ENCODE measurements at places on chromosomes 3 and 15.

DNA sequence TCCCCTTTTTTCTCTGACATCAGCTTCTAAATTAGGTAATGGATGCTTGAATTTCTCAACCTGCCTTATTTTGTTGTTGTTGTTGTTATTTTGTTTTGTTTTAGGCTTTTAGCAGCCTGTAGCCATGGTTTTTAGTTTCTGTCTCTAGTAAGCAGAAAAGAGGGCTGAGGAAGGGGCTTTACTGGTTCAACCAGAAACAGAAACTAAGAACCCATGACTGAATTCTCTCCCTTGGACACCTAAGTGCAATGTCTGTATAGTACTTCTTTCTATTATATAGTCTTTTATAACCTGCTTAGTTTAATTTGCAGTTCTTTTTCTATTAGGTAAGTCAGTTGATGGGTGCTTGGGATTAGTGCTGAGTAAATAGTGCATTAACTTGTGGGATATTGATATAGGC, 129.0 kb downstream of the BBX start:
- peaks cover 29% of the 10 kb centered on the region for H3K36me3 ChIP-seq
- no peak for DNase-seq
- no peaks in the 10 kb centered on the region for H3K27me3 ChIP-seq
- H3K4me1 ChIP-seq = peaks cover 22% of the 10 kb centered on the region
- H3K27ac ChIP-seq = peak overlapping the region; percentile 50

- no peaks in the 10 kb centered on the region for H3K36me3 ChIP-seq
- no peak overlapping the region for H3K27ac ChIP-seq
- no peaks in the 10 kb centered on the region for H3K4me1 ChIP-seq
- no peak overlapping the region for H3K4me3 ChIP-seq
- no peak for DNase-seq
Measured at GRCh38 chr3:152586974-152587373, 248.0 kb upstream of the P2RY1 start.

GRCh38 chr3:8313560-8314267, 187.9 kb upstream of the LMCD1 start:
- no peaks in the 10 kb centered on the region for H3K4me1 ChIP-seq
- DNase-seq = no peak
- H3K27me3 ChIP-seq = no peaks in the 10 kb centered on the region
- H3K27ac ChIP-seq = no peak overlapping the region
- no peaks in the 10 kb centered on the region for H3K36me3 ChIP-seq

- no peaks in the 10 kb centered on the region for H3K36me3 ChIP-seq
- H3K4me1 ChIP-seq = no peaks in the 10 kb centered on the region
- DNase-seq = no peak
- H3K27me3 ChIP-seq = peaks cover 23% of the 10 kb centered on the region
Measured at GRCh38 chr3:133162670-133163305, 124.6 kb downstream of the TMEM108 start.

- H3K4me3 ChIP-seq = peak overlapping the region; percentile 92
- DNase-seq = peak; percentile 36
- H3K36me3 ChIP-seq = no peaks in the 10 kb centered on the region
- H3K27ac ChIP-seq = peak overlapping the region; percentile 88
- H3K27me3 ChIP-seq = no peaks in the 10 kb centered on the region
- H3K4me1 ChIP-seq = peaks cover 44% of the 10 kb centered on the region
Measured at GRCh38 chr3:53255423-53255774, 423 bp downstream of the TKT start.

DNA sequence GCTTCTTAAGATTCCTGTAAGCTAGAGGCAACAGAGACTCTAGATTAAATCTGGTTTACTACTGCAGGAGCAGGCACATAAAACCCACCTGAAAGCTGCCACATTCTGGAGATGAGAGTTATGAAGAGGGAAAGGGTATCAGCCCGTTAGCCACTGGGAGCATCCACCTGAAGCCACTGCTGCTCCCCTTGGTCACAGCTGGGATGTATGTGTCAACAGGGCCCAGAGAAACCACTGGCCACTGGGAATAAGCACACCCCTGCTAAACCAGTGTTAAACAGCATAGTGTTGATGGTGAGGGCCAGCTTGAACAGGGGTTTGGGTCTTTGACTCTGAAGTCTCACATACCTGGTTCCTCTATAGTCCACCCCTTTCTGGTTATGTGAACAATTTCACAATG, 10.9 kb downstream of the SLCO2A1 start:
- H3K4me3 ChIP-seq = no peak overlapping the region
- peaks cover 9% of the 10 kb centered on the region for H3K27me3 ChIP-seq
- no peaks in the 10 kb centered on the region for H3K4me1 ChIP-seq
- H3K36me3 ChIP-seq = no peaks in the 10 kb centered on the region
- no peak for DNase-seq

- no peak for DNase-seq
- no peak overlapping the region for H3K27ac ChIP-seq
- no peak overlapping the region for H3K4me3 ChIP-seq
Measured at GRCh38 chr15:58258501-58259292, 120.5 kb downstream of the AQP9 start.

GRCh38 chr15:91997163-91997562, 143.7 kb downstream of the SLCO3A1 start:
- no peak overlapping the region for H3K4me3 ChIP-seq
- no peak overlapping the region for H3K27ac ChIP-seq
- H3K4me1 ChIP-seq = peaks cover 17% of the 10 kb centered on the region
- H3K36me3 ChIP-seq = no peaks in the 10 kb centered on the region
- no peaks in the 10 kb centered on the region for H3K27me3 ChIP-seq

DNA sequence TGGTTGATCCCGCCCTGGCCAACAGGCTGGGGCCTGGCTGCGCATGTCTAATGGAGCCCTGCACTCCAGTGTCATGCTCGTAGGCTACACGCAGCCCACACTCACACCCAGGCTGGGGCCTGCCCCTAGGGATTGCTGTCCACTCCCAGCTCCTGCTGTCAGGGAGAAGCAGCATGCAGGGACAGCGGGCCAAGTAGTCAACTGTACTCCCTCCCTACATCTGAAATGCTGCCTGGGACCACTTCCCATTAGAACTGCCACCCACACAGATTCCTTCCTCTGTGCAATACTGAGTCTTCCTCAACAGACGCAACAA, 16.1 kb downstream of the ALS2CL start:
- H3K4me1 ChIP-seq = no peaks in the 10 kb centered on the region
- H3K27me3 ChIP-seq = no peaks in the 10 kb centered on the region
- H3K27ac ChIP-seq = no peak overlapping the region

- no peaks in the 10 kb centered on the region for H3K27me3 ChIP-seq
- H3K4me1 ChIP-seq = no peaks in the 10 kb centered on the region
- no peak for DNase-seq
- H3K36me3 ChIP-seq = peaks cover 74% of the 10 kb centered on the region
Measured at GRCh38 chr3:45826908-45827307, 15.0 kb downstream of the LZTFL1 start.

DNA sequence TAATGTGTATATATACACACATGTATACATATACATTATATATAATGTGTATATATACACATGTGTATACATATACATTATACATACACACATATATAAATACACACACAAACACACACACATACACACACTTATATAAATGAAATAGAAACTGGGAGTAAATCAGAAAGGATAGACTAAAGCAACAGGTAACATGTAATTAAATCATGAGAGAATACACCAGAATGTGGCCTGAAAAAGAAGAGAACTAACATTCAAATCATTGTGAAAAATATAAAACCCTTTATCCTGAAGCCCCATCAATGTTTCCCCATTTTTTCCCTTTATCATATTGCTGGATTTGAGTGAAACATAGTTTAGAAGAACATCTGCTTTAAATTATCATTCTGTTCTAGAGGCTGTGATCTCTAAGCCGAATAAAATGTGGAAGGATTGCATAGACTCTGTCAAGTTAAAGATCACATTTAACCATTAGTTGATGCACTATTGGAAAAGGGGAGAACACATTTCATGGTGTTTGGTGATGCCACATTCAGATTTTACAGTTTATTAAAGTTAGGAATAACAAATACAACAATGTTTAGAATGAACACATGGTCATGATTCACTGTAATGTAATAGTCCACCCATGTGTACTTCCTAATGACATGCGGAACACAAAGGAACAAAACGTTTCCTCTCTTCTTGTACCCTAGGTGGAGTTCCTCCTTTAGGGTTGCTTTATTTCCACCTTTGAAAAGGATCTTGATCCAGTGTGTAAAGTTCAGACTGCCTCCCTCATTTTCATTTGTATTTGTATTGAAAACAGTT, 12.5 kb upstream of the THRB start:
- H3K27ac ChIP-seq = no peak overlapping the region
- H3K36me3 ChIP-seq = no peaks in the 10 kb centered on the region
- no peak for DNase-seq
- no peaks in the 10 kb centered on the region for H3K27me3 ChIP-seq
- H3K4me3 ChIP-seq = no peak overlapping the region

GRCh38 chr3:123424321-123424998, 24.4 kb downstream of the ADCY5 start:
- no peaks in the 10 kb centered on the region for H3K36me3 ChIP-seq
- peaks cover 9% of the 10 kb centered on the region for H3K27me3 ChIP-seq
- no peak for DNase-seq
- no peak overlapping the region for H3K27ac ChIP-seq

- H3K27me3 ChIP-seq = no peaks in the 10 kb centered on the region
- no peak overlapping the region for H3K27ac ChIP-seq
- peaks cover 37% of the 10 kb centered on the region for H3K4me1 ChIP-seq
- no peaks in the 10 kb centered on the region for H3K36me3 ChIP-seq
Measured at GRCh38 chr3:187931101-187931500, 185.8 kb upstream of the BCL6 start.

DNA sequence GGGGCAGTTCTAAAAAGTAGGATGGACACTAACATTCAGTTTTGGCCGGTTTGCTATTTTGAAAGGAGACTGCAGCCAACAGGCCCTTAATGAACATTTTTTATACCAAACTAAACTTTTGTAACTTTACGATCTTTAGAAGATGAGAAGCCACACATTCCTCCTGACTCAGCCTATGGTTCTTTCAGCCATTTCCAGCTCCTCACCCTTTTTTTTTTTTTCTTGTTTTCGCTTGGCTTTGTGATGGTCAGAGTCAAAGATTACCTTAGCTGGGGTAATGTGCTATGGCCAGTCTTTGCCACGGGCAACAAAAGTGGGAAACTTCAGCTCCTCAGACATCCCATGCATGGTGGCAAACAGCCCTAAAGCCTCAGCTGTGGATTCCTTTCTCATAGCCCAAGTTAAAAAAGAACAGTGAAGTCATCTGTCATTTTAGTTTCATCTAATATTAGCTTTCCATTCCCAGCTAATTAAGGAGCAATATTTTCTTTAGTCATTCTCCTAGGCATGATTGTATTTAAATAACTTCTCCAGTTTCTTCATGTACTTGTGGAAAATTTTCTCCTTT, 368.7 kb downstream of the MFSD1 start:
- DNase-seq = no peak
- no peak overlapping the region for H3K4me3 ChIP-seq
- H3K4me1 ChIP-seq = no peaks in the 10 kb centered on the region

DNA sequence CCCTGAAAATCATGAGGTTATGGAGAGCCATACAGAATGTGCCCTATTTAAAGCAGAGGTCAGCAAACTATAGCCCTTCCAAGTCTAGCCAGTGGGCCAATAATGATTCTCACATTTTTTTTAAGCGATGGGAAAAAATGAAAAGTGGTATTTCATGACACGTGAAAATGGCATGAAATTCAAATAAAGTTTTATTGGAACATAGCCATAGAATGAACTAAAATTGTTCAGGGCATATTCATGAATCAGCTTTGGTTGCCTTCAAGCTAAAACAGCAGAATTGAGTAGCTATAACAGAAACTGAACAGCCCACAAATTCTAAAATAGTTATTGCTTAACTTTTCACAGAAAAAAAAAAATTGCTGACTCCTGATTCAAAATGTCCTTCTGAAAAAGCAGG, 104.5 kb downstream of the TFG start:
- peaks cover 6% of the 10 kb centered on the region for H3K27me3 ChIP-seq
- no peak overlapping the region for H3K4me3 ChIP-seq
- no peak overlapping the region for H3K27ac ChIP-seq
- no peaks in the 10 kb centered on the region for H3K36me3 ChIP-seq
- no peak for DNase-seq

DNA sequence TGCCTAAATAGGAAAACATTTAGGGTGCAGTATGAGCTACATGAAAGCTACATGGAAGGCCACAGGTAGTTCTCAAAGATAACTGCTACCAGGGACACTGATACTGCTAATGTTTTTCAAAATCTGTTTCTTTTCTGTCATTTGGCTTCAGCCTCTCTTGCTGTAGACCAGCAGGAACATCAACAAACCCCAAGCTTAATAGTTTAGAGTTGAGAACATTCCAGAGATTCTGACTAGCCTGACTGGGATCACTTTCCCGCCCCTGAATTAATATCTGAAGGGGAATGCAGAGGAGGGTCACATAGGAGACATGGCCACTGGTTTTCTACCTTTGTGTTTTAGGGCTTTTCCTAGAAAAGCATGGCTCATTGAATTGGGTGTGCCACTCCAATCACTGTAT, 16.9 kb upstream of the C3orf38 start:
- H3K4me1 ChIP-seq = no peaks in the 10 kb centered on the region
- H3K27ac ChIP-seq = no peak overlapping the region
- peaks cover 5% of the 10 kb centered on the region for H3K36me3 ChIP-seq
- no peak overlapping the region for H3K4me3 ChIP-seq
- DNase-seq = no peak

GRCh38 chr3:18444595-18445400, 19.7 kb upstream of the SATB1 start:
- peaks cover 60% of the 10 kb centered on the region for H3K4me1 ChIP-seq
- H3K4me3 ChIP-seq = peak overlapping the region; percentile 87
- H3K27me3 ChIP-seq = no peaks in the 10 kb centered on the region

All from naive thymus-derived CD8-positive, alpha-beta T cell (primary cell).